B cell (primary cell): ENCODE measurements at places on chromosomes 5 and 9. TPM values are rescaled to one million over a fixed set of nuclear protein-coding genes. Genes with fewer than 3 reads are reported as not detected.

- no peak for DNase-seq
These were observed 5.7 kb downstream of the TRIM52 start for GRCh38 chr5:181255276-181255675.

GRCh38 chr5:3600106-3601060 is 4.8 kb downstream of the IRX1 start:
- no peak for DNase-seq

- DNase-seq = no peak
These were observed 37.6 kb downstream of the ACER2 start for GRCh38 chr9:19446361-19446861.

- DNase-seq = no peak
These were observed 424.8 kb downstream of the TLE1 start for GRCh38 chr9:81264516-81264915.

DNA sequence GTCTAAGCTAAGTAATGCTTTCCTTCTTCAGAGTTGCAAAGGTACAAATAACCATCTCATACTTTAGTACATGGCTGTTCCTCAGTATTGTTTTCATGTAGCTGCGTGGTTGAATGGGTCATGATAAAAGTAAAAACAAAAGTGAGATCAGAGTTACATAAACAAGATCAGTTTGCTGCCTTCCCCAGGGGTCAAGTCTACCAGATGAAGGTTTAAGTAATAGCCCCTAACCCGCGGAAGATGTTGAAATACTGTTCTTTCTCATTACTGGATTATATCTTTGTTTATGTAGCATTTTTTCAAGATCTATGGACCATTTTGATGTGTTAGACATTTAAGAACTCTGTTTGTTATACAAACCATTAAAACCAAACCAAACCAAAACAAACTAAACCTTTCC is 34.1 kb upstream of the ARRDC3 start:
- no peak for DNase-seq

GRCh38 chr9:26163931-26164330 is 485.7 kb upstream of the TUSC1 start:
- no peak for DNase-seq

DNA sequence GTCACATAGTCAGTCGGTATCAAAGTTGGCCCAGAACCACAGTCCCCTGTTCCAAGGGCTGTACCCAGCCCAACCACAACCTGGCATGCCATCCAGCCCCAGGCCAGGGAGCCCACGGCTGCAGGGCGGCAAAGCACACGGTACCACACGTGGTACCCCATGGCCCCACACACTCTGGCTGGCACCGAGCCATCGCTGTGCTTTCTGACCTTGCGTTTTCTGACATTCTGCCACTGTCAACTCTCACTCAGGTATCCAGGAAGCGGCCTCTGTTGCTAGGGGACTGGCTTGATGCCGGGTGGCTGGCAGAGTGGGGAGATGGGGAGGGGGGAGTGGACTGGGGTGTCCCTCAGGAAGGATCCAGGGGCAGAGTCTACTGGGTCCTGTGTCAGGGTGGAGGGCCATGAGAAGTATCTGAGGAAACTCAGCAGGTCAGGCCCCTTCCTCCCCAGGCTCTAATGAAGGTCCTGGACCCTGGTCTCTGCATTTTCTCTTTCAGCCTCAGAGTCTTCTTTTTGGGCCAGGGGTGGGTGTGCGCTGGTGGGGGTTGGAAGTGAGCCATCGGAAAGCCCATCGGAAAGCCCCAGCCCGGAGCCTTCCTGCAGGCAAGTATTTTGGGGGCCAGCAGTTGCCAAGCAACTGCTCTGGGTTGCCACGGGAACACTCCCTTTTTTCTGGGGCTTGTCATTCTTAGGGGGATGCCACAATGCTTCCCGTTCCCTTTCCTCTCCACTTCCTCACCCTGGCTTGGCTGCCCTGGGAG is 21.0 kb upstream of the RALGDS start:
- DNase-seq = peak; percentile 73

DNA sequence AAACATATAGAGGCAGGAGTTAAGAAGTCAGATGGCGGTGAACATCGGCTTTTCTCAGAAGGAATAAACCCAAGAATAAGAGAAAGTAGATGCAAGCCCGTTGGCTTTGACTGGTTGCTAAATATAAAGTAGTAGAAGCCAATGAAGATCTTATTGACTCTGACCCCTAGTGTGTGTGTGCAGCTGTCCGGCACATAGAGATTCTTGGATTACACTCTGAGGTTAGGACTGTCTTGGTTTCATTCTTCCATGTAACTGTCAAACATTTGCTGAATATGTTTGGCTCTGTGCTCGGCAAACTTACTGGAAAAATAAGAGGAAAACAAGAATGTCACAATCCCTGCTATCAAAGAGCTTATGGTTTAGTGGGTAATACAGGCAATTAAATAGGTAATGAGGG is 54.9 kb downstream of the ASTN2 start:
- no peak for DNase-seq

DNA sequence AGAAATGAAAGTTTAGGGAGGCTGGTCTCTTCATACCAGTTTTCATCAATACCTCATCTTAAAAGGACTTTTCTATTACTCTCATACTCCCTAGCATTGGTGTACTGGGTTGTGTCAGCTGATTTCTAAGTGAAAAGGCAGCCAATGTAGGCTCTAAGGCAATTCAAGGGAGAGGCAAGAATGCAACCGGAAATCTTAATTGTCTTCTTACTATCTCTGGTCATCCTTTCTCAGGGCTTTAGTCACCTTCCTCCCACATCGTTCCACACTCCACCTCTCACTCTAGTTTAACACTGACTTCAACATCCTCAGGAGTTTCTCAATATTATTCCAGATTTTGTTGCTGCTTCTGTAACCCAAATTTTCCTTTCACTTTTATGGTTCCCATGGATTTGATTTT is 281.8 kb upstream of the RFX3 start:
- no peak for DNase-seq

DNA sequence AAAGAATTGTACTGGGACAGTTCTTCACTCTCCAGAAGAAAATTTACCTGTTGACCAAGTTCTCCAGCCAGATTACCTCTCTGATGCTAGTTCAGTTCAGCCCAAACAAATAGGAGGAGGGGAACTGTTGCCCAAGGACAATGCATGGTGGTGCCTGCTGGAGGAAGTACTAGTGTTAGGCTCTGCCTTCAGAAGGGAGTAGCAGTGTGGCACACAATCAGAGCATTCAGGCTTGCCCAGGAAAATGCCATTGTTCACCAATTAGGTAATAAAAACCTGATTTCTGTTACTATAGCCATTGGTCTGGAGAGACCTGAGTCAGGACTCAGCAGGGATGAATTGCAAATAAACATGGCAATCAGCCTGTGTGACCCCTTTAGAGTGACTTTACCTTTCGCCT is 720.8 kb upstream of the ZNF608 start:
- no peak for DNase-seq

The PCA3 gene
- not detected in 2 replicates for total RNA-seq

The LCNL1 gene
- total RNA-seq = not detected in 2 replicates

The IFNB1 gene
- not detected in 2 replicates for total RNA-seq

The PCDHGA11 gene
- 1.5 and 1.8 TPM in 2 replicates for total RNA-seq

The MELK gene
- total RNA-seq = 0.17 TPM in 1 of 2 replicates, not detected in the other
